ENCODE measurements at places on chromosomes 11 and 22. TPM values are rescaled to one million over a fixed set of nuclear protein-coding genes. Genes with fewer than 3 reads are reported as not detected.

DNA sequence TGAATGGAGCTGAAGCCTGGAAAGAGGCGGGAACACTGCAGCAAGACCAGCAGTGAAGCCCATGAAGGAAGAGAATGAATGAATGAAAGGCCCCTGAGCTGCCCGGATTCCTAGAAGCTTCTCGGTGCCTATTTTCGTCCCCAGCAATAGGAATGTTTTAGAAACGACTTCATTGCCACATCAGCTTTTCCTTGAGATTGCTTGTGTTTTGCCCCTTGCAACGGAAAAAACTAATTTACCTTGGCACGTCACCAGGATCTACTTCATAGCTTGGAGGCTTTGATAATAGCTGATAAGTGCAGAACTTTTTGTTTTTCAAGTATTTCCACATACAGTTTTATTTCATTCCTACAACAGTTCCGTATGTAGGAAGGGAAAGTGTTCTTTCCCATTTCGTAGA is 248.9 kb upstream of the NARS2 start:
- DNase-seq = no peak
- no peaks in the 10 kb centered on the region for H3K36me3 ChIP-seq
- no peak overlapping the region for H3K27ac ChIP-seq
- no peaks in the 10 kb centered on the region for H3K4me1 ChIP-seq

- H3K4me1 ChIP-seq = no peaks in the 10 kb centered on the region
- no peaks in the 10 kb centered on the region for H3K27me3 ChIP-seq
- no peak for DNase-seq
These were observed 78.1 kb upstream of the CCND1 start for GRCh38 chr11:69562816-69563215.

DNA sequence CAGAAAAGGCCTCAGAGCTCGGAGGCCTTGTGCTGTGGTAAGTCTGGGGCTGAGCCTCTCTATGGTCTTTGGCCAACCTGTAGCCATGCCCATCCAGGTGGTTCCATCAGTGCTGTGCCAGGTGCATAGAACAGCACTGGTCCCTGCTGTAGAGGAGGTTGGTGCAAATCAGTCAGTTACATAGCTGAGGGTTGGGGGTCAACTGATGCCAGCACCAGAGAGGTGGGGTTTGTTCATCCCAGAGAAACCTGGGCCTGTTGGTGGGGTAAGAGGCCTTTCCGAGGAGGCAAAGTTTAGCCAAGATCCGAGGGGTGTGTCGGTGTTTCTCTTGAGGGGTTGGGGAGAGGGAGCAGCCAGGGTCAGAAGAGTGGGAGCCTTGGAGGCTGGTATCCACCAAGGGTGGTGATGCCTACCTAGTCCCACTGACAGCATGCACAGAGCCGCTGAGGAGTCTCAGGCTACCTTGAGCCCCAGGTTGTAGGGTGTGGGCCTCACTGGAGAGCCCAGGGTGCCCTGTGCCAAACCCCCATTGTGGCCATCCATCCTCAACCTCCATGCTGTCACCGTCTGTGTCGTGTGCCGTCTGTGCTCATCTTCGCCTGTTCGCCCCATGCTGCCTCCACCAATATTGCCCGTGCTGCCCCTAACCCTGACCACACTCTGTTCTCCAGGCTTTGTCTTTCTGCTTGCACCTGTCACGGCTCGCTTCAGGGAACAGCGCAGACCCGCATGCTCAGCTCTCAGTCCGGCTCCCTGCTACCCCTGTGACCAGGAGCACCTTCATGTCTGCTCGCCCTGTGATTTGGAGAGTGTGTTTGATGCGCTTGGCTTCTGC is 78.7 kb upstream of the SUSD2 start:
- peak overlapping the region; percentile 48 for H3K27ac ChIP-seq
- no peak overlapping the region for H3K4me3 ChIP-seq
- no peaks in the 10 kb centered on the region for H3K4me1 ChIP-seq
- DNase-seq = no peak
- peaks cover 25% of the 10 kb centered on the region for H3K36me3 ChIP-seq
- no peaks in the 10 kb centered on the region for H3K27me3 ChIP-seq

Gene APLNR
- total RNA-seq = 13.6 TPM

DNA sequence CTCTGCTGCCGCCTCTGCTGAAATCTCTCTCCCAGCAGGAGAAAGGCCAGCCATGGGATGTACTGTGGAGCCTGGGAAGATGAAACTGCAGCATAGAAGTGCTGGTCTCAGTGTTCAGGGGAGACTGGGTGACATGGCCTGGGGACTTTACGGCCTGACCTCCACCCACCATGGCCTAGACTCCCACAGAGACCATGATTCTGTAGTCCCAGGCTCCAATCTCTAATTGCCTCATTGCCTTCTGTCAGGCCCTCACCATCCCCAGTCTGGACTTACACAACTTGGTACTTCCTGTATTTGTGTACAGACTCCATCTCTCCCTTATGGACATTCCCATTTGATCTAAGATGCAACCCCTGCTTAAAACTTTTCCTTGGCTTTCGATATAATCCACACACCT is 43.1 kb downstream of the TRAF6 start:
- H3K36me3 ChIP-seq = no peaks in the 10 kb centered on the region
- no peak overlapping the region for H3K27ac ChIP-seq
- H3K27me3 ChIP-seq = no peaks in the 10 kb centered on the region
- no peak for DNase-seq
- no peak overlapping the region for H3K4me3 ChIP-seq
- peaks cover 15% of the 10 kb centered on the region for H3K4me1 ChIP-seq

- no peaks in the 10 kb centered on the region for H3K36me3 ChIP-seq
- no peak overlapping the region for H3K4me3 ChIP-seq
- no peaks in the 10 kb centered on the region for H3K4me1 ChIP-seq
- no peak overlapping the region for H3K27ac ChIP-seq
These were observed 7.6 kb downstream of the MS4A4E start for GRCh38 chr11:60235321-60235720.

DNA sequence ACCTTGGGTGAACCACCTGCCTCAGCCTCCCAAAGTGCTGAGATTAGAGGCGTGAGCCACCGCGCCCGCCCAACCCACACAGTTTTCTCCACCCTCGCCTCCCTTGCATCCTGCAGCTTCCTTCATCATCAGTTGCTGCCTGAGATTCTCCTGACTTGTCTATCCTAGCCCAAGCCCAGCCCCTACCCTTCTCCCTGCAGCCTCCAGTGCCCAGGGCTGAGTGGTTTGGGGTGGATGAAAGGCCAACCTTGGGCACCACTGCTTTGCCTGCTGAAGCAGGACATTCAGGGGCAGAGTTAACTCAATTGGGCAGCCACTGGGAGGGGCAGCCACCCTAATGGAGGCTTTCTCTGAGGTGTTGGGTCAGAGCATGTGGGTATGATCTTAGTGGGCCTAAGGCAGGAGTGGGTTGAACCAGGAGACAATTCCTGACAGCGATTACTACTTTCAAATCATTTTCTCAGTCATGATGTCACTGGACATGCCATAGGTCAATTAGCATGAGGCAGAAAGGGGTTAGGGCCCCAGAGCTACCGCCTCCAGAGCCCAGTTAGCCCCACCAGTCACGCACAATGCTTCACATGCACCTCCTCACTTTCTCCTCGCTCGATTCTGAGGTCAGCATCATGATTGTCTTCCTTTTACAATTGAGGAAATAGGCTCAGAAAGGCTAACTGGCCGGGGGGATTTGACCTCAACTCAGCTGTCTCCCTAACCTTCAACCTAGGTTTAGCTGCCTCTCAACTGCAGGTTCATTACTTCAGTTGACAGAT is 1.0 kb upstream of the FKBP2 start:
- H3K27me3 ChIP-seq = no peaks in the 10 kb centered on the region
- no peaks in the 10 kb centered on the region for H3K4me1 ChIP-seq
- H3K27ac ChIP-seq = peak overlapping the region; percentile 97
- DNase-seq = no peak
- H3K4me3 ChIP-seq = peak overlapping the region; percentile 59

GRCh38 chr22:38212442-38212841 is 10.6 kb downstream of the MAFF start:
- no peaks in the 10 kb centered on the region for H3K27me3 ChIP-seq
- H3K4me1 ChIP-seq = peaks cover 16% of the 10 kb centered on the region
- no peak overlapping the region for H3K4me3 ChIP-seq
- no peak for DNase-seq
- H3K36me3 ChIP-seq = no peaks in the 10 kb centered on the region

DNA sequence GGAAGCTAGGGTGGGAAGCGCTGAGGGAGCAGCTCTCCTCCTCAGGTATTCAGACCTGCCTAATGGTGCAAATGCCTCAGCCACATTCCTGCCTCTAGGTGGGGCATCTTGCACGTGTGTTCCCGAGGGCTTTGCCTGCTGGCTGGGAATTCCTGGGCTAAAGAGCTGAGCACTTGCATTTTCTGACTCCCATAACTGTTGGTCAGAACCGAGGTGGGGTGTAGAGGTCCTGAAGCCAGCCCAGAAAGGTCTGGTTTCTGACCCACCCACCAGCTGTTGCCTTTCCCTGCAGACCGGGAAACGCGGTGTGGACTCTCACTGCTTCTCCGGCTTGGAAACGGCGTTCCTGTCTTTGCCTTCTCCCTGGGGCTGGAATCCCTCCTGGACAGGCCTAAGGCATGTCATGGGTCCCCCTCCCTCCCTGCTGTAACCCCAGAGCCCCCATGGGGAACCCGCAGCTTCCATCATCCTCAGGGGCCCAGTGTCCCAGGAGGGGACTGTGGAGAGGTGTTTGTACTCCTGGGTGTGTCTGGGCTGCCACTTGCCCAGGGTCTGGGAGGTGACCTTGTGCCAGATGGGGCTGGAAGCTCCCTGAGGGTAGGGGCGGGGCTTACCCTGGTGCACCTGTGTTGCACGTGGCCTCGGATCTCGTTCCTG is 24.0 kb upstream of the SMIM38 start:
- H3K27me3 ChIP-seq = no peaks in the 10 kb centered on the region
- H3K4me3 ChIP-seq = no peak overlapping the region
- no peaks in the 10 kb centered on the region for H3K36me3 ChIP-seq
- H3K27ac ChIP-seq = peak overlapping the region; percentile 4
- DNase-seq = peak; percentile 70
- no peaks in the 10 kb centered on the region for H3K4me1 ChIP-seq

GRCh38 chr11:94804874-94805273 is 36.7 kb downstream of the AMOTL1 start:
- DNase-seq = no peak
- H3K4me1 ChIP-seq = no peaks in the 10 kb centered on the region
- peaks cover 12% of the 10 kb centered on the region for H3K36me3 ChIP-seq
- H3K27ac ChIP-seq = peak overlapping the region; percentile 42
- H3K27me3 ChIP-seq = no peaks in the 10 kb centered on the region

- no peak overlapping the region for H3K4me3 ChIP-seq
- DNase-seq = no peak
- no peak overlapping the region for H3K27ac ChIP-seq
- no peaks in the 10 kb centered on the region for H3K36me3 ChIP-seq
- no peaks in the 10 kb centered on the region for H3K27me3 ChIP-seq
- no peaks in the 10 kb centered on the region for H3K4me1 ChIP-seq
These were observed 1410.8 kb downstream of the TBC1D22A start for GRCh38 chr22:48173061-48173772.

GRCh38 chr11:1360835-1361357 is 28.8 kb upstream of the BRSK2 start:
- H3K27me3 ChIP-seq = no peaks in the 10 kb centered on the region
- no peak overlapping the region for H3K4me3 ChIP-seq
- no peak overlapping the region for H3K27ac ChIP-seq
- H3K36me3 ChIP-seq = no peaks in the 10 kb centered on the region
- DNase-seq = no peak

DNA sequence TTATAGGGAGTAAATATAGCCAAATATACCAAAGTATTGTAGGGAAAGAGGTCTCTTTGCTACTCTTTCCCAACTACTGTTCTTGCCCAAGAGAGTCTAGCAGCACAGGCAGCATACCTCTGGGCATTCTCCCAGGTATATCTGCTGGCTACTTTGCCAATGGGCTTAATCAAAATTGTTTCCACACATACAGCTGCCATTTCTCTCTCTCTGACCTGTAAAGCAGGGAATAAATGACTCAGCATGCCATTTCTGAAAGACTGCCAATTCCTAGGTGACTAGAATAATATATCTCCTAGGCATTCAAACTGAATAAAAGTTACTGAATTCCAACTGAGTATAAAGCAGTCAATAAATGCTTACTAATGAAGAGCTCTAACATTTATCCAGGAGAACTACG is 44.6 kb downstream of the RDX start:
- DNase-seq = no peak
- no peaks in the 10 kb centered on the region for H3K4me1 ChIP-seq
- no peaks in the 10 kb centered on the region for H3K36me3 ChIP-seq
- no peaks in the 10 kb centered on the region for H3K27me3 ChIP-seq
- no peak overlapping the region for H3K4me3 ChIP-seq
- peak overlapping the region; percentile 23 for H3K27ac ChIP-seq

GRCh38 chr11:75349521-75350116 is 1.8 kb downstream of the ARRB1 start:
- no peaks in the 10 kb centered on the region for H3K27me3 ChIP-seq

DNA sequence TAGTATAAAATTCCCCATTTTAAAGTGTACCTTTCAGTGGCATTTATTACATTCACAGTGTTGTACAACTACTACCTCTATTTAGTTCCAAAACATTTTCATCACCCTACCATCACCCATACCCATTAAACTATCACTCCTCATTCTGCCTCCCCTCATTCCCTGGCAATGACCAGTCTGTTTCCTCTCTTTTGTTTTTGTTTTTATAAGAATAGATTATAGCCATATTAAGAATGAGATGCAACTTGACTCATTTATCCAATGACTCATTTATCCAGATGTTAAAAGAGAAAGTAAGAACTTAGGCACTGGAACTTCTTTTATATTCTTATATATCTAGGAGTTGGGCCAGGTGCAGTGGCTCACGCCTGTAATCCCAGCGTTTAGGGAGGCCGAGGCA is 156.3 kb downstream of the FAT3 start:
- no peaks in the 10 kb centered on the region for H3K27me3 ChIP-seq
- no peaks in the 10 kb centered on the region for H3K36me3 ChIP-seq
- no peak overlapping the region for H3K4me3 ChIP-seq
- H3K27ac ChIP-seq = no peak overlapping the region

Gene ANO3
- not detected for total RNA-seq

Gene RAB36
- 0.59 TPM for total RNA-seq

Data from right atrium auricular region (tissue), 2 donors.